ENCODE measurements at places on chromosomes 5 and 9.

DNA sequence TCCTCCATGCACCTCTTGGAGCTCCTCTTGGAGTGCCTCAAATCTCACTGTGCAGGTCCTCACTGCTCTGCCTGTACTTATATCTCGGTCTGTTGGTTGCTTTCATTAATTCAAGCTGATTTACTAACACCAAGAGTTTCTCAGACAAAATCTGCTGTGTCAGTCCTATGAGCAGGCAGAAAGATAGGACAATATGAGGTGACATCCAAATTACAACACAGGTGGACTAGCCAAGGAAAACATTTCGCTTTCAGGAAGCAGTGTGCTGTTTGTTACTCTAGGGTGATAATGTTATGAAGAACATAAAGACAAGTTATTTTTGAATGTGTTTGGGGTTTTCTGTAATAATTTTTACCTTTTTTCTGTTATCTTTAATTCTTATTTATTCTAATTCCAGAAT, 264.1 kb upstream of the ANKH start:
- ATAC-seq: no peak

DNA sequence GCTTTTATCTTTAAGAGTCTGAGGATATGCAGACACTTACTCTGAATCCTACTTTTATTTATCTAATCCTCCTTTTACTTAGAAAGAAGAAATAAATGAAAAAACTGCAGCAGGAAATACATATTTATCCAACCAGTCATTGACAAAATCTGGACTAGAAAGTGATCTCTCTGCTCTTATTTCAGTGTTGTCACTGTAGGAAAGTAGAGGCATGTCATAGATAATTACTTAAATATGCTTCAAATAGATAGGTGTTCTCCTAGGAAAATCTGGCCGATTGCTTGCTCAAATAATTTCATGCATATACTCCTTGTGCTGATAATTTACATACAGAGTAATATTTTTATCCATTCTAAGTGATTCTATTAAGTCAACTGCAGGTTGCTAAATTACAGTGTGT, 2001.9 kb upstream of the C9orf72 start:
- no peak for ATAC-seq

GRCh38 chr9:92247981-92248380, 45.5 kb downstream of the IARS1 start:
- ATAC-seq: no peak

- no peak for ATAC-seq
Measured at GRCh38 chr9:121038362-121038761, 11.7 kb downstream of the C5 start.

DNA sequence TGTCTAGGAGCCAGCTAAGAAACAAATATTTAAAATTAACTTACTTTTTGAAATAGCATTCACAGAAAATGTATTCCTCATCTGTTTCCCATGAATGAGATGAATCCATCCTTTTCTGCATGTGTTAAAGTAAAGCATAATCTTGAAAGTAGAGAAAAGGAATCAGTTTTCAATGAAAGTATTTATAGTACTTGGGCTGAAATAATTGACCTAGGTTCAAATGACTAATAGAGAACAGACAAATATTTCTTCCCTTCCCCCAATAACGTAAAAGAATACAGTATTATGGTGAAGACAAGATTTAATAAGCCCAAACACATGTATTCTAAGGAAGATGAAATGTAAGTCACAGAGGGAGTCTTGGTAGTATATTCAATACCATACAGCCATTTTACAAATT, 403.5 kb downstream of the ZNF608 start:
- no peak for ATAC-seq

DNA sequence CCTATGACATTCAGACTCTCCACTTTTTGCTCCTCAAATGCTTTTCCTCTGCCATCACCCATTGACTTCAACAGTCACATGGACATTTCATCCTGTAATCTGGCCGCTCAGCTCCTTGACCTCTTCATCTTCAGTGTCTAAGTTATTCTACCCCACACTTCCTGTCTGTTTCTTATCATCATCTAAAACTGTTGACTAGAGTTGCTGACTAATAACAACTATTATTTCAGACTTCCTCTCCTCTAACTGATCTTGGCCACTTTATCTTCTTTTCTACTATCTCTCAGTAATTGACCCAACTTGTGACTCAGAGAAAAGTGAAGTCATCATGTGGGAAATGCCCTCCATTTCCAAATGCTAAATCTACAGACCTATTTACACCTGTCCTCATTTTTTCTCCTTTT, 254.7 kb upstream of the TRPC7 start:
- no peak for ATAC-seq

- ATAC-seq: no peak
Measured at GRCh38 chr5:158175934-158176481, 317.1 kb upstream of the CLINT1 start.

GRCh38 chr5:171444582-171444981, 25.1 kb downstream of the FGF18 start:
- no peak for ATAC-seq

GRCh38 chr5:26388976-26389375, 649.4 kb downstream of the CDH9 start:
- no peak for ATAC-seq

- ATAC-seq: no peak
Measured at GRCh38 chr9:112065806-112066606, 109.1 kb downstream of the SUSD1 start.

GRCh38 chr5:133884569-133885311, 83.7 kb downstream of the C5orf15 start:
- no peak for ATAC-seq

Measured in stimulated activated memory B cell treated with anti-CD40 and anti-IgM and Interleukin-4, amounts not matched to agents 10 μg/mL and 1 μg/mL and 100 μg/mL, for 72 hours (primary cell).